ENCODE measurements at places on chromosomes 13 and 19.

DNA sequence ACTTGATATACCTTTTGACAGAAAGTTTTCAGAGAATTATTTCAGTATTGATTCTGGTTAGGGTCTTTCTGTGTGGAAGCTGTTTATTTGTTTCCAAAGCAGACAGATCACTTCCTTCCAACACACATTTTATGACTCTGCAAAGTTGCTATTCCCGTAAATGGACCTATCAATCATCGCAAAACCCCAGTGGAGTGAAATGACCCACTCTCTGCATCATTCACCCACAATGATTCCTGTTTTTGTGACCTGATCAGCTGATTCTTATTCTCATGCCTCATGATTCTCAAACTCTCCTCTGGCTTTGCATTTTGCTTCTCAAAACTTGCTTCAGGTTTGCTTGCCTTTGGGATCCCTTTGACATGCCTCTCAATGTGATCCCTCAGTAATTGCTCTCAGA lies 453.7 kb downstream of the PCDH17 start:
- DNase-seq = no peak

GRCh38 chr13:49561062-49561410 lies 24.3 kb downstream of the RCBTB1 start:
- no peak for DNase-seq

GRCh38 chr13:24147570-24147963 lies 13.0 kb upstream of the SPATA13 start:
- no peak for DNase-seq

GRCh38 chr19:6252066-6252465 lies 27.7 kb downstream of the MLLT1 start:
- DNase-seq = no peak

DNA sequence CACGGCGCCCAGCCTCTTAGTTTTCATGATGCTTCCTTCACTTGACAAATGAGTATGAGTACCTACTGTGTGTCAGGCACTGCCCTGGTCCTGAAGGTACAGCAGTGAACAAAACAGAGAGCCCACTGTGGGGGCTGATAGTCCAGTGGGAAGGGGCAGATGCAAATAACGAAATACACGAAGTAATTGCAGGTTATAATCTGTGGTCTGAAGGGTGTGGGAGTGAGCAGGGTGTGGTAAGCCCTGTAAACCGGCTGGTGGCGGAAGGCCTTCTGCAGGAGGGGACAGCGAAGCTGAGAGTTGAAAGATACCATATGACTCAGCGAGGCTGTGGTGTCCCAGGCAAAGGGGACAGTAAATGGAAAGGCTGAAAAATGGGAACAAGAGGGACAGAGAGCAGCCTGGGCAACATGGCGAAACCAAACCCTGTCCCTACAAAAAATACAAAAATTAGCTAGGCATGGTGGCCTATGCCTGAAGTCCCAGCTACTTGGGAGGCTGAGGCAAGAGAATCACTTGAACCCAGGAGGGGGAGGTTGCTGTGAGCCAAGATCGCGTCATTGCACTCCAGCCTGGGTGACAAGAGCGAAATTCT lies 60.5 kb downstream of the MAP4K1 start:
- DNase-seq = no peak

DNA sequence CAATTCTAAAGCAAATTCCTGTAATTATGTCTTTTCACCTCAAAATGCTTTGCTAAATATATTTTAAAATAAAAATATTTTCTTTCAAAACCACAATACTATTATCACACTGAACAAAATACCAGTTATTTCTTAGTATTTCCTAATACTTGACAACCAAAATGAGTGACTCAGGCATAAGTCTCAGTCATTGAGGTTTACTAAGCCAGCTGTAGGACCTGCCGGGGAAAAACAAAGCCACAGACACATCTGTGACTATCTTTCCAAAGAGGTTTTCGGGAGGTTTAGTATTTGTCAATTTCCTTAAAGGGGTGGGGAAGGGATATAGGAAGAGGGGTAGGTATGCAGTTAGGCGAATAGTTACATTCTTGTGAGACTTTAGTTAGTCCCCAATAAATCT lies 3.2 kb upstream of the ZNF235 start:
- DNase-seq = peak; percentile 69

- DNase-seq = peak; percentile 71
Measured at GRCh38 chr19:28934631-28935030, 278.3 kb downstream of the UQCRFS1 start.

- peak; percentile 36 for DNase-seq
Measured at GRCh38 chr19:30036154-30037129, 94.4 kb downstream of the URI1 start.

Data from AG10803 (cell line).